ENCODE measurements at places on chromosomes 4 and X.

GRCh38 chr4:101282076-101282844 is 65.1 kb downstream of the PPP3CA start:
- DNase-seq: no peak

GRCh38 chr4:31592293-31592692 is 872.1 kb downstream of the PCDH7 start:
- no peak for DNase-seq

DNA sequence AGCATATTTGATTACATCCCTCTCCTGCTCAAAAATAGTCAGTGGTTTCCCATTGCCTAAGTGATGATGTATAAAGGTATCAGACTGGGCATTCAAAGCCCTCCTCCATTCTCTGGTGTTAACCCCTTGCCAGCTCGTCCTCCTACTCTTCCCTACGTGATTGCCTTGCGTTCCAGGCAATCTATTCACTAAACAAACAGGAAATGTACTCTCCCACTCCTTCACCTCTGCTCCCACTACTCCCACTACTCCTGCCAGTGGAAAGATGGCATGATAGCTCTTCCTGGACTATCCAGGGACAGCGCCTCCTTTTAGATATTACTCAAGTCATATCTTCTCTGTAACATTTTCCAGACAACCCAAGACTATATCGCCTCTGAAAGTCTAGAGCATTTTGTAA is 5.8 kb downstream of the DGAT2L6 start:
- no peak for DNase-seq

- no peak for DNase-seq
These were observed 89.0 kb downstream of the GLRA2 start for GRCh38 chrX:14618177-14618965.

DNA sequence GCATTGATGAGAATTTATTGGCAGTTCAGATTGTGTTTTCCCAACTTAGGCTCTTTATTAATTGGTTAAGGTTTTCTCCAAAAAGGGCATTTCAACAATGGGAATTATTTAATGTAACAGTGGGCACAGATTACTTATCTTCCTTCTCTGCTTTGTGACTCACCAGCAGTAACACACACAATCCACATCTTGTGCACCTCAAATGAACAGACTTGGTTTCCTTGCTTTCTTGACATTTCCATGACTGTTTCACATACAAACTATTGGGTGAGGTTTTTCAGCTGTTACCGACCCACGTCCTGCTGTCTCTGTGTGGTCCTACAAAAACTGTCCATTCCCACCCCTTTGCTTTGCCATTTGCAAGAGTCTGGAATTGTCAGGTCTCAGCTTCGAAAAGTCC is 38.1 kb downstream of the CCNI start:
- no peak for DNase-seq

- no peak for DNase-seq
These were observed 1496.4 kb downstream of the RPA4 start for GRCh38 chrX:98380106-98380505.

- DNase-seq: no peak
These were observed 1337.5 kb downstream of the FSTL5 start for GRCh38 chr4:160826339-160826679.

DNA sequence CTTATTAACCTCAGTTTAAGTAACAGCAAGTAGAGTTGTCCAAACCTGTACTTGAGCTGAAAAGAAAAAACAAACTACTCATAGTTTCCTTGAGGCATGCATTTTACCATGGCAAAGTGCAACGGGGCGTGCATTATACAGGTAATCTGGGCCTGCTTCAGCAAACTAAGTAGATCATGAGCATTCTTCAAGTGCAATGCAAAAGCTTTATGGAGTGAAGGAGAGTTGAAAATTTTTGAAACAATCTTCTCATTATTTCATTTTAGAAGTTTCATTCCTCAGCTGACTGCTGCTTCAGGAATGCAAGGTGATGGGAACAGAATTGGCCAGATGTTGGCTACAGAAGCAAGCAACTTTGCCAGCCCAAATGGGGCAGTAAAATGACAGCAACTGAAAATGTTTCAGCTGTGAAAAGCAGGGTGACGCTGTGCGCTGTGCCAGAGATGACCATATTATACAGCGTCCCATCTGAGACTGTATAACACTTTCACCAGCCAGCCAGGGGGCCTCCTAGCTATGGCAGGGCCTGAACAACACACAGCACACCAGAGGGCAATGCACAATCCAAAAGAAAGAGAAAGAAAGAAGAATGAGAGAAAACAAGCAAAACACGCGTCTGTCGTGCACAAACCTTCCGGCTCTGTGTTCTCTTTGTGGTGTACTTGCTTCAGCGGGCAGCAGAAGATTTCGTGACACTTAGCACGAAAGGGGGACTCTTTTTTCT is 145.5 kb upstream of the FGF13 start:
- DNase-seq: no peak

DNA sequence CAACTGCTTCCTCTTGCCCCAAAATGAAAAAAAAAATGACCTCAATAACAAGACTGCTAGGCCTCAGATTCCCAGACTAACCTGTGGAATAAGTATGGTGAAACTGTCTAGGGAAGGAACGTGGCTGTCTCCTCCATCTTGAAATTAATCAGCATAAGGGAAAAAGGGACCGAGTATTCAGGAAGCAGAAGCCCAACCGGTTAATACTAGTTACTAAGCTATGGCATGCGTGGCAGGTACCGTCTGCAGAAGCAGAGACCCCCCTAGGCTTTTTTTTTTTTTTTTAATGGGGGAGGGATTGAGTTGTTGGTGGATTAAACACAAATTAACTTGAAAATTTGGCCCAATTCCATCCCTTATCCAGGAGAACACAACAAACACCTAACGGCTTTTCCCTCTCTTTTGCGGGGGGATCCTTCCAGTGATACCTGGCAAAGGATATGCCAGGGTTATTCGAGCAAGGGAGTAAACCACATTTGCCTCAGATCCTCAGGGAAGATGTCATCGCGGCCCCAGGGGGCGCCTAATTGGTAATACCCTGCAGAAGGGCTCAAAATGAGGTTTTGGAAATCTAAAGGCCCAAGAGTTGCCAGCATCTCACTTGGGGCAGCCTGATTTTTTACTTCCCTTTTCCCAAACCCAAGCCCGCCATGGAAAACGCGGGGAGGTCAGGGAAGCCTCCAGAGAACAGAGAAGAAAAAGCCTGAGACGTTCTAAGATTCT is 893 bp downstream of the RLIM start:
- DNase-seq: no peak

GRCh38 chrX:100720301-100720700 is 11.6 kb downstream of the SYTL4 start:
- no peak for DNase-seq

DNA sequence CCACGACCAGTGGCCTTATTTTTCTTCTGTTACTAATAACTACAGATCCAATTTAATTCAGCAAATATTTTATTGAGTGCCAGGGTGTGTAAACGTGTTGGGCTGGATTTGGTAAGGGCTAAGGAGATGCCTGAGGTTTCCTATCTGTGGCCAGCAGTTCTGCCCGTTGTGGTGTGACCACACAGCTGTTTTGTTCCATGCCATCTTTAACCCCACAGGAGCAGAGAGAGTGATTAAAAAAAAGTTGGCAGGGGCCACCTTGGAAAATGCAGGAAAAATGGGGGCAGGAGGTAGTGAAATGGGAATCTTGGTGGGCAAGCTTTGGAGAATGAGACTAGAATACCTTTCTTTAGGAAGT is 1.1 kb downstream of the PLAC8 start:
- no peak for DNase-seq

GRCh38 chr4:148355442-148356123 is 86.6 kb downstream of the NR3C2 start:
- DNase-seq: no peak

DNA sequence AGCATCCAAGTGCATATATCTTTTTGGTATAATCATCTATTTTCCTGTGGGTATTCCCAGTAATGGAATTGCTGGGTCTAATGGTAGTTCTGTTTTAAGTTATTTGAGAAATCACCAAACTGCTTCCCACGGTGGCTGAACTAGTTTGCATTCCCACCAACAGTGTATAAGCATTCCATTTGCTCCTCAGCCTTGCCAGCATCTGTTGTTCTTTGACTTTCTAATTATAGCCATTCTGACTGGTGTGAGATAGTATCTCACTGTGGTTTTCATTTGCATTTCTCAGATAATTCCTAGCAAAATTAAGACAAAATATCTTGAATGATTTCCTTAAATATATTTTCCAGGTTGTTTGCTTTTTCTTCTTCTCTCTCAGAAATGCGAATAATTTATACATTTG is 341.1 kb downstream of the GBA3 start:
- no peak for DNase-seq

GRCh38 chr4:139337612-139338011 is 35.3 kb upstream of the NDUFC1 start:
- DNase-seq: no peak

- DNase-seq: no peak
These were observed 674 bp upstream of the DIAPH2 start for GRCh38 chrX:96683997-96684338.

- DNase-seq: no peak
These were observed 89.3 kb upstream of the KLF3 start for GRCh38 chr4:38574559-38575333.

GRCh38 chr4:81198609-81199008 is 16.4 kb downstream of the PRKG2 start:
- DNase-seq: no peak
